HS-5 (cell line): ENCODE measurements at places on chromosomes 6 and 20.

DNA sequence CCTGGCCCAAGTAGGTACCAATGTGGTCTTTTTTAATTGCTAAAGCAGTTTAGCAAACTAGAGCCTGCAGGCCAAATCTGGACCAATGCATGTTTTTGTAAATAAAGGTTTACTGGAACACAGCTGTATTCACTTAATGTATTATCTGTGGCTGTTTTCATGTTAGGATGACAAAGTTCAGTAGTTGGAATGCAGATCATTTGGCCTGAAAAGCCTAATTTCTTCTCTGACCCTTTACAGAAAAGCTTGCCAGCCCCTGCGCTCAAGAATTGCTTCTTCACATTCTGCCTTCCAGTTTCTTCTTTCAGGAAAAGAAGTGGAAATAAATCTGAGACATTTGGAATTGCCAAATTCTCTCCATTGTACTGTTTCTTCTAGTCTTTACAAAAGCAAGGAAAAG, 90.0 kb upstream of the MC3R start:
- DNase-seq = no peak

DNA sequence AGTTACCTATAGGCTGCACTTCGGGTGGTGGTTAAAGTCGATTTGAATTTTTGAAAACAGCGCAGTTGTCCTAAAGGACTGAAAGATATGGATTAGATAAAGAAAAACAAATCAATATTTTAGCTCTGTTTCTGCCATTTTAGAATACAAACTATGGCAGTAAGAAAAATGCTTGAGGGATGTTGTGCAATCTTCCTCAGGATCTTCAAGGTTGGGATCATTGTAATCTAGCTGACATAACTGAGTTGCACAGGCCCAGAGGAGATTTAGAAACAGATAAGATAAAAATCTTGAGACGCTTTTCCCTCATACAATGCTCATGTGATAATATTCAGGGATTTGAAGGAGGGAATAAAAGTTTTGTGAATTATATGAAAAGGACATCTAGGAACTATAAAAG, 926 bp downstream of the PEX3 start:
- no peak for DNase-seq

DNA sequence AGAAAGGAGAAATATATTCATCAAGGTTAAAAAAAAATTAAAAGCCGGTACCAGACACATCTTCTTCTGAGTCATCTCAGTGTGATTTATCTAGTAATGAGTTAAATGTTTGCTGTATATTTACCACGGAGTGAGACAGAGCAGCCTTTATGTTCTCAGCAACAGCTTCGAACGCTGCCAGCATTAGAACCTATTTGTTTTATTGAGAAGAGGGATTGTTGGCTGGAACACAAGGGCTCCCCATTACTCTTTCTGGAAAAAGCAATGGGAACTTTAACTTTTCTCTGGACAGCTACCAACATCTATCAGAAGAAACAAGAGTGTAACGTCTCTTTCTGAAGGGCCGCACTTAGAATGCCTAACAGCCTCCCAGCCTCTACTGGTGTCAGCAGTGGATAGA, 105.3 kb upstream of the TAB2 start:
- no peak for DNase-seq

DNA sequence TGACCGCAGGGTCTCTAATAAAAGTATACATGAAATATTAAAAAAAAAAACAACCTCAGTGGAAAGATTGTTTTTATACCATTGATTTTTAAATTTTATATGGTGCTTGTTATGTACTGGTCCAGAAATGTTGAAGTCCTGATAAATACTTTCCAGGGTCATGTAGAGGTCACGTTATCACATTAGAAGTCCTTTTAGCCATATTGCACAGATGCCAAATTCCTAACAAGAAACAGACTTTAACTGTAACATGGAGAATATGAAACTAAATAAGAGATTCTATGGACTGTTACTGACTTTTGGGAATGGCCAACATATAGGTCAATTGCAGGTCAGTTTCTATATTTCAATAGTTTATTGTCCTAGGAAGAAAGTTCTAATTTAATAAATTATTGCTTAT, 89.0 kb downstream of the ADGRB3 start:
- DNase-seq = no peak
